ENCODE measurements at places on chromosomes 3 and 15. TPM values are rescaled to one million over a fixed set of nuclear protein-coding genes. Genes with fewer than 3 reads are reported as not detected.

GRCh38 chr15:63848879-63849551 is 15.3 kb upstream of the HERC1 start:
- no peak overlapping the region for H3K27ac ChIP-seq
- H3K27me3 ChIP-seq: no peaks in the 10 kb centered on the region
- H3K4me3 ChIP-seq: no peak overlapping the region

The PATL2 gene
- total RNA-seq: not detected

DNA sequence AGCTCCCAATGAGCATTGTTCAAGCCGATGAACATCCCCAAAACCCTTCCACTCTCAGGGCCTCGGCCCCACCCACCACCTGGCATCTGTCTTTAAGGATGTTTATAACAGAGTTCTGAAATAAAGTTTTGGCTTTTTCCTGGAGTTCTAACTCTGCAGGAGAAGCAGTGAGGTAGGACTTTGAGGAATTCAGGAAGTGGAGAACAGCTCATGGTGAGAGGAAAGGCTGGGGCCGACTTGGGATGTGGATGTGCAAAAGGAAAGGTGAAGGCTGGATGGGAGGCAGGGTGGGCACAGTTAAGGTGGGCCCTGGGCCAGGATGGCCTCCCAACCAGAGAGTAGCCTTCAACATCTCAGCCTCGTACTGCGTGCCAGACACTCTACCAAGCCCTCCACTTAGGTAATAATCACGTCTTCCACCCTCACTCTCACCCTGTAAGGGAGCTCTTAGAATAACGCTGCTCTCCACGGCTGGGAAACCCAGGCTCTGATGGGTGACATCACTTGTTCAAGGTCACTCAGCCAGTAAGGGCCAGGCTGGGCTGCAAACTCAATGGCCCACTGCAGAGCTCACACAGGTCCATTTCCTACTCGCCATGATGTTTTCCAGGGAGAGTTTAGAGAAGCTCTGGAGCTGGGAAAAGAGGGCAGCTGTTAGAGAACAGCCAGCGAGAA is 28.5 kb downstream of the LIPC start:
- no peaks in the 10 kb centered on the region for H3K27me3 ChIP-seq
- DNase-seq: no peak
- H3K36me3 ChIP-seq: no peaks in the 10 kb centered on the region
- no peak overlapping the region for H3K27ac ChIP-seq
- H3K4me1 ChIP-seq: peaks cover 18% of the 10 kb centered on the region

GRCh38 chr3:24288496-24289236 is 206.0 kb downstream of the THRB start:
- H3K4me1 ChIP-seq: peaks cover 54% of the 10 kb centered on the region
- H3K36me3 ChIP-seq: no peaks in the 10 kb centered on the region
- no peak overlapping the region for H3K4me3 ChIP-seq
- DNase-seq: no peak
- H3K27me3 ChIP-seq: no peaks in the 10 kb centered on the region
- peak overlapping the region; percentile 51 for H3K27ac ChIP-seq

- H3K27ac ChIP-seq: no peak overlapping the region
- peak; percentile 68 for DNase-seq
- H3K36me3 ChIP-seq: no peaks in the 10 kb centered on the region
- peaks cover 39% of the 10 kb centered on the region for H3K27me3 ChIP-seq
- H3K4me1 ChIP-seq: no peaks in the 10 kb centered on the region
- no peak overlapping the region for H3K4me3 ChIP-seq
Observed at GRCh38 chr3:127164615-127165014, 28.3 kb upstream of the PRR23E start.

- H3K27me3 ChIP-seq: no peaks in the 10 kb centered on the region
- H3K4me1 ChIP-seq: peaks cover 41% of the 10 kb centered on the region
- H3K27ac ChIP-seq: no peak overlapping the region
- DNase-seq: no peak
- H3K4me3 ChIP-seq: no peak overlapping the region
Observed at GRCh38 chr3:10198226-10198625, 33.5 kb downstream of the IRAK2 start.

The PDCD10 gene
- total RNA-seq: 39.1 TPM

The SLC25A36 gene
- total RNA-seq: 58.6 TPM

The SI gene
- not detected for total RNA-seq

The DUOXA1 gene
- 0.82 TPM for total RNA-seq

DNA sequence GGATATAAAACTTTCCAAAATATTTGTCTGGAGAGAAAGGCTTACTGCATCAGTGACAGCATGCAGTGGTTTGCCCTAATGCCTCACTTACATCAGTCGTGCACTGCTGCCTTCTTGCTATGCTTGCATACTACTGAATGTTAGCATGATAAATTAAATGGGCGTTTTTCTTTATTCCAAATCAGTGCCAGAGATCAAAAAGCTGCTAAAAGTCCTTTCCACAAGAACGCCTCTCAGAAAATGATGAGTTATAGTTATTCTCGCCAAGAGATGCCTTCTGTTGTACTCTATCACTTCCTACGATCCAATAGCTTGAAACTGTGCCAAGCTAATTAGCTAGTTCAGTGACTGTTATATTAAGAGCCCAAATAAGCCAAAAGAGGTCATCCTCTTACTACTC is 345.8 kb upstream of the ROBO2 start:
- peaks cover 5% of the 10 kb centered on the region for H3K4me1 ChIP-seq
- H3K4me3 ChIP-seq: no peak overlapping the region
- H3K36me3 ChIP-seq: no peaks in the 10 kb centered on the region
- H3K27me3 ChIP-seq: peaks cover 4% of the 10 kb centered on the region
- no peak overlapping the region for H3K27ac ChIP-seq
- DNase-seq: no peak

The ZNF620 gene
- 1.1 TPM for total RNA-seq

- no peak overlapping the region for H3K27ac ChIP-seq
- H3K4me1 ChIP-seq: no peaks in the 10 kb centered on the region
- H3K36me3 ChIP-seq: peaks cover 1% of the 10 kb centered on the region
- no peaks in the 10 kb centered on the region for H3K27me3 ChIP-seq
- H3K4me3 ChIP-seq: no peak overlapping the region
Observed at GRCh38 chr3:114582929-114583328, 289.1 kb downstream of the TIGIT start.

GRCh38 chr15:27855137-27855536 is 244.0 kb downstream of the OCA2 start:
- no peaks in the 10 kb centered on the region for H3K36me3 ChIP-seq
- H3K27ac ChIP-seq: no peak overlapping the region
- H3K27me3 ChIP-seq: no peaks in the 10 kb centered on the region

- no peaks in the 10 kb centered on the region for H3K27me3 ChIP-seq
- DNase-seq: no peak
- no peaks in the 10 kb centered on the region for H3K36me3 ChIP-seq
- no peak overlapping the region for H3K4me3 ChIP-seq
Observed at GRCh38 chr3:143380449-143380848, 260.9 kb downstream of the CHST2 start.

DNA sequence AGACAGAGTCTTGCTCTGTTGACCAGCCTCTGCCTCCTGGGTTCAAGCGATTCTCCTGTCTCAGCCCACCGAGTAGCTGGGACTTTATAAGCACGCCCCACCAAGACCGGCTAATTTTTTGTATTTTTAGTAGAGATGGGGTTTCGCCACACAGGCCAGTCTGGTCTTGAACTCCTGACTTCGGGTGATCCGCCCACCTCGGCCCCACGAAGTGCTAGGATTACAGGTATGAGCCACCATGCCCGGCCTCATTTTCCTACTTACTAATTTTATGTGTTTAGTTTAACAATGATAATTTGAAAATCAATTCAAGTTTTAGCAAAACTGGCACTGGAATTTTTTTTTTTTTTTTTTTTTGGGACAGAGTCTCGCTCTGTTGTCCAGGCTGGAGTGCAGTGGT is 336.5 kb downstream of the LPP start:
- no peaks in the 10 kb centered on the region for H3K27me3 ChIP-seq
- peaks cover 53% of the 10 kb centered on the region for H3K4me1 ChIP-seq
- peaks cover 17% of the 10 kb centered on the region for H3K36me3 ChIP-seq
- peak overlapping the region; percentile 60 for H3K27ac ChIP-seq
- no peak overlapping the region for H3K4me3 ChIP-seq
- no peak for DNase-seq

The ST8SIA2 gene
- total RNA-seq: 2.4 TPM

DNA sequence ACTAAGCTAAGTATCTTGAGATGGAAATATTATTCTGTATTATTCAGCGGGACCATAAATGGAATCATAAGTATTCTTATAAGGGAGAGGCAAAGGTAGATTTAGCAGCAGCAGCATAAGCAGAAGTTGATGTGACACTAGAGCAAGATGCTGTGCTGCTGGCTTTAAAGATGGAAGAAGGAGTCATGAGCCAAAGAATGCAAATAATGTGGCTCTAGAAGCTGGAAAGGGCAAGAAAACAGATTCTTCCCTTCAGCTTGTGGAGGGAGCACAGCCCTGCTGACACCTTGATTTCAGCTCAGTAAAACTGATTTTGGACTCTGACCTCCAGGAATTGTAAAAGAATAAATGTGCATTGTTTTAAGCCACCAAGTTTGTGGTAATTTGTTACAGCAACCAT is 144.2 kb upstream of the ANKRD28 start:
- peaks cover 1% of the 10 kb centered on the region for H3K27me3 ChIP-seq
- H3K4me1 ChIP-seq: peaks cover 11% of the 10 kb centered on the region
- DNase-seq: no peak
- no peak overlapping the region for H3K27ac ChIP-seq
- no peaks in the 10 kb centered on the region for H3K36me3 ChIP-seq

All from chondrocyte (in vitro differentiated cells).